ENCODE measurements at places on chromosomes 1 and 21.

- DNase-seq: no peak
These were observed 266.6 kb upstream of the CAMK1G start for GRCh38 chr1:209316929-209317328.

- DNase-seq: no peak
These were observed 12.7 kb downstream of the PAX7 start for GRCh38 chr1:18643154-18644012.

DNA sequence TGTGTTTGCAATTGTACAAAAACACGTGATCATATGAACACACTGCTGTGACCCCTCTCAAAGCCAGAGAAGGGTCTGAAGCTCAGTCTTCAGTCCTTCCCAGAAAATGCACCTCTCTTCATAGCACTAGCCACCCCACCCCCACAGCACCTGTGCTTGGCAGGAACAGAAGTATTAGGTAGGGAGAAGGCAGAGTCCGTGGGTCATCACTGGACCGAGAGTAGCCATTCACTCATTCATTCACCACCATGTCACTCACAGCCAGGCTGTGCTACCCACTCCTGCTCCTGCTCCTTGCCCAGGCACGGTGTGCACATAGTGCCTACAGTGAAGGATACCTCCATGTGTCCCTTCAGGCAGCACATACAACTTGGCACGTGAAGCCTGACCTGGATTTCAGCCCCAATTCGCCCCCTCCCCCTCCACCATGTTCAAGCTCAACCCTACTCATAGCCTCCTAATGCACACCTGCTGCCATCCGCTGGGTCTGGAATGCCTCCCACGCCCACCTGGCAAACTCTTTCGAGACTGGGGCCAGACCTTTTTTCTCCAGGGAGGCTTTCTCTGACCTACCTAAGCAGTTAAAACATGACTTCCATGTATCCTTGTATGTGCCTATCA is 81.9 kb upstream of the GALNT2 start:
- no peak for DNase-seq

GRCh38 chr1:236159704-236160539 is 17.6 kb downstream of the GPR137B start:
- DNase-seq: no peak

- DNase-seq: no peak
These were observed 139.5 kb downstream of the PAPPA2 start for GRCh38 chr1:176602388-176603004.

DNA sequence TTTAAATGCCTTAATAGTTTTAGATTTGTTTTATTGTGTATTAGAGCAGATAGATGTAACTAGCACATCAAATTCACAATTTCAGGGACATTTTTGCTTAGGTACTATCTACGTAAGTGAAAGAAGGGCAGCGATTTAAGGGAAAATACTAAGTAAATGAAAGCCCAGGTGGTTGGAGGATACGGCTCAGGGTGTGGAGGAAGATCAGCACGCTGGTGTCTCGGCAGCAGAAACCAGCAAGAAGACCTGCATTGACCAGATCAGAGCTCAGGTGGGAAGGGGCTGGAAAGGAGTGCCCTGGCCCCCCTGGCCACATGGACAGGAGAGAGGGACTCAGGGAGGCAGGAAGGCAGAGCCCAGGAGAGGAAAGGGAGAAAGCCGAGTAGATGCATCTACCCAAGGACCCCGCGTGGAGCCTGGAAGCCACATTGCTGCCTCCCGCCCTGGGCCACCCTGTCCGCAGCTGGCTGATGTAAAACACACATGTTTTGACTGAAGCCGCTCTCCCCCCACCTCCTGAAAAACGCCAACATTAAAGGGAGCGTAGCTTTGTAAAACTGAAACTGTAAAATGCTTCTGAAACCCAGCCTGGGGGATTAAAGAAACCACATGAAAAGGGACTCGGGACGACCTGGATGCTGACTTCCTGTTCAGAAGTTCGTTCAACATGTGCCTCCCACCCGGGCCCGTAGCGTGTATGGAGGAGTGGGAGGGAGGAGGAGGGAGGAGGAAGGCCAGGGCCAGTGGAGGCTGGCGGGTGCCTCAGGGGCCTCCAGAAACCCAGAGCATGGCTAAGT is 72.6 kb upstream of the TARDBP start:
- peak; percentile 19 for DNase-seq

DNA sequence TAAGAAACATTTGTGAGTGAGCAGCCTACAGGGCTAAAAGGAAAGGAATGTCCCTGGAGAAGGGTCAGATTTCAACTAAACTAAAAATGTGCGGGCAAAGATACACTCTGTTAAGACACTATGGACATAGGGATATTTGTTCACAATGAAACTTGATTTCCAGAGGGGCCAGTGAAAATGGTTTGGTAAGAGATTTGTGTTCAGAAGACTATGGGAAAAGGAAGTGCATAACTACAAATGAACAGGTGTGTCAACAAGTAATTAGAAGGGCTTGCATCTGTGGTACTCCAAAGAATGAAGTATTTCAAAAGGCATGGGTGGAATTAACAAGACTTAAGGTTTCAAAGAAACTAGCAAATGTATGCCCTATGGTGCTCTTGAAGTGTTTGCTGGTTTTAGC is 60.4 kb downstream of the NME7 start:
- no peak for DNase-seq

- no peak for DNase-seq
These were observed 13.4 kb downstream of the COP1 start for GRCh38 chr1:176193663-176194062.

DNA sequence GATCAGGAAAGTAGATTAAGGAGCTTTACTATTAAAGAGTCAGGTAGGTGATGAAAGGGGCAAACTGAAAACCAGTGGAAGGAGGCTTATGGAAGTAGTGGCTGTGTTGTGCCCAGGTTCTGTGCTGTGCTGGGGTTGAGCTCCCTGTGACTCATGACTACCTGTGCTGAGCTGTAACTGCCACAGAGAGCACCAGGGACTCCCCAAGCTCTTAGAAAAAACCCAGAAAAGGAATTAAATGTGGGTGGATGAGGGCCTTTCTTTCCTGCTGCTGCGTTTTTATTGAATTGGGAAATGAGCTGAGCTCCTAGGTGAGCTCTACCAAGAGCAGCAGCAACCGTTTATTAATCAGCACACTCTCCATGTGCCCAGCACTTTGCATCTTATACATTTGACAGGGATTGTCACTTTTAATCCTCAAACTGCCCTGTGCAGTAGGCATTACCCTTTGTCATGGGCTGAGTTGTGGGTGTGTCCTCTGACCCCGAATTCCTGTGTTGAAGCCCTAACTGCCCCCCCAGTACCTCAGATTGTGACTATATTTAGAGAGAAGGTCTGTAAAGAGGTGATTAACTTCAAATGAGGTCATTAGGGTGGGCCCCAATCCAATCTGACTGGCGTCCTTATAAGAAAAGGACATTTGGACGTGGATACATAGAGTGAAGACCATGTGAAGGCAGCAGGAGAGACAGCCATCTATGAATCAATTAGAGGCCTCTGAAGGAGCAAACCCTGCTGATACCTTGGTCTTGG is 65.4 kb downstream of the AK4 start:
- no peak for DNase-seq

DNA sequence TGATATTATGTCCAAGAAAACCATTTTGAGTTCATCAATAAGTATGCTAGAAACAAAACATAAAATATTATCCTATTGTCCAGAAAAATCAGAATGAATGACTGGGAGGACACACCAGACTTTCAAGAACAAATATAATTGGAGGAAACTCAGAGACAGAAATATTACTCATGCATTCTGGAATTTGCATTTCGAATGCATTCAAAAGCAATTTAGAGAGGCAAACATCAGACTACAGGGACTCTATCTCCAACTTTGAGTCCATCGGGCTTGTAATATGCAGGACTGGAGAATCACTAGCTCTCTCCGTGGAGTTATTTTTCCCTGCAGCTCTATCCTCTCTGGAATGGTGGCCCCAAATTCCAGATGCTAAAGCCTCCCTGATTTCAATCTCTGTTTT is 161.8 kb downstream of the CDC42BPA start:
- no peak for DNase-seq

DNA sequence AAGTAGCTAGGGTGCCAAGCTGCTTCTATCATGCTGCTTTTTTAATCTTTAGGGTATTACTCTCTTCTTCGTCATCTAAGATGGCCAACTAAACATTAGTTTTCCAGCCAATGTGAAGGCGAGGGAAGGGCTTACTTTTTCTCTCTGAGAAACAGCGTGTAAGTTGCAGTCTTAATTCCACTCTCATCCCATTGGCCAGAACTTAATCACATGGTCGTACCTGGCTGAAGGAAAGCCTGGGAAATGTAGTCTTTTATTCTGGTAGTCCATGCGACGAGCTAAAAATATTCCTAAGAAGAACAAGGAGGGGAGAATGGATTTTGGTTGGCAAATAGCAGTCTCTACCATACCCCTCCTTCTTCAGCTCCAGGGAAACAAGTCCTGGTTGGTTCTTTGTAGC is 21.5 kb downstream of the DNAJC6 start:
- DNase-seq: no peak

GRCh38 chr1:178548108-178548507 is 35.2 kb downstream of the TEX35 start:
- DNase-seq: no peak

- DNase-seq: no peak
These were observed 9.2 kb downstream of the RPS6KA1 start for GRCh38 chr1:26538480-26539412.

- no peak for DNase-seq
These were observed 90.7 kb upstream of the TTC39A start for GRCh38 chr1:51420867-51421627.

DNA sequence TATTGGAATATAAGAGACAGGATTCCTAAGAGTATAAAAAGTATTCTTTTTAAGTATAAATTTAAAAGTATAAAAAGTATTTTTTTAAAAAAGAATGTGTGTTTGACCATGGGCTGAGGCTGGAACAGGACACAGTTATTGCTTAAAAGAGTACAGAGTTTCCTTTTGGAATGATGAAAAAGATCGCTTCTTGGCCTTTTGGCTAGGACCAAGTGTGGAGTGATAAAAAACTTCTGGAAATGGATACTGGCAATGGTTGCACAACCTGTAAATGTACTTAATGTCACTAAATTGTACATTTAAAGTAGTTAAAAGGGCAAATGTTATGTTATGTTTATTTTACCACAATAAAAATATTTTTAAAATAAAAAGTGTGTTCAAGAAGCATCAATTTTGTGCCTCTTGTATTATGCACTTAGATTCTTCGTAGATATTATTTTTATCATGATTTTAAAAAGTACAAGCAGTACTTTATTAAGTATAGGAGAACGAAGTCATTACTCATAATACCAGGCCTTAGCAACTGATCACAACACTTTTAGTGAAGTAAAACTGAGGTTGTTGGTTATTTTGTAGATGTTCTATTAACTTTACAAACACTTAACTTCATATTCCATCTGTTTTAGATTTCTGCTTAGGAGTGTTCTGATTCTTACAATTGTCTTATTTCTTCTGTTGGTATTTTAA is 389.1 kb upstream of the ZP4 start:
- no peak for DNase-seq

DNA sequence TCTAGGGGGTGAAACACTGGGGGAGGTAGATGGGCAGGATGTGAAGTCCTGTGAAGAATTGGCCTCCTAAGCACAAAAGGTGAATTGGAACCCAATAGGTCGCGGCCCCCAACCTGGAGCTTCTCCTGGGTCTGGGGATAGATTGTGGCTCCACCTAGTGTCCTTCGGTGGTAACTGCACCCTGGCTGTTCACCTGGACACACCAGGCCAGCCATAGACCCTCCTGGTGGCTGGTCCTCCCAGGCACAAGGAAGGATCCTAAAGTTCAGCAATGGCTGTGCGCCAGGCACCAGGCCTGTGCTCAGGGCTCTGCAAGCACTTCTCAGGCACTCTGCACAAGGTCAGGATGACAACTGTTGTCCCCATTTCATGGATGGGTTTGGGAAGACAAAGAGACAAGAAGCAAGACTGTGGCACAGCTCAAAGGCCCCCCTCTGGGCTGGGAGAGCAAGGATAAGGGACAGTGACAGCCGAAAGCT is 13.5 kb downstream of the ESPN start:
- no peak for DNase-seq

- DNase-seq: no peak
These were observed at the start of gene RHBDL2 for GRCh38 chr1:38941527-38942019. Gene RHBDL2 (minus strand): TSS chr1:38941830. CDS start chr1:38919212, 22,618 bp downstream.

DNA sequence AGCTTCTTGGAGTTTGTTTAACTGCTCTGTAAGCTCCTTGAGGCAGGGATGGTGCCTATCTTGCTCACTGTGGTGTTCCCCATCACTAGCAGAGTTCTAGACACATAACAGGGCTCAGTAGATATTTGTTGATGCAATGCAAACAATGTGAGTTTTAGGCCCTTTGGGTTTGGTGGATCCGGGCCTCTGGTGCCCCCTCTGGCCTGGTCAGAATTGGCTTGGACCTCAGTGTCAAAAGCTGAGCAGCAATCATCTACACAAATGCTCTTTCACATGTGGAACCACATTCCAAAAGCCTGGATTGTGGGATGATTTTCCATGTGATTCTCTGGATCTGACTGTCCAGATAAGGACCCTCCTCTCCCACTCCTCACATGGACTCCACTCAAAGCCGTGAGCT is 53.4 kb upstream of the BCAR3 start:
- no peak for DNase-seq

DNA sequence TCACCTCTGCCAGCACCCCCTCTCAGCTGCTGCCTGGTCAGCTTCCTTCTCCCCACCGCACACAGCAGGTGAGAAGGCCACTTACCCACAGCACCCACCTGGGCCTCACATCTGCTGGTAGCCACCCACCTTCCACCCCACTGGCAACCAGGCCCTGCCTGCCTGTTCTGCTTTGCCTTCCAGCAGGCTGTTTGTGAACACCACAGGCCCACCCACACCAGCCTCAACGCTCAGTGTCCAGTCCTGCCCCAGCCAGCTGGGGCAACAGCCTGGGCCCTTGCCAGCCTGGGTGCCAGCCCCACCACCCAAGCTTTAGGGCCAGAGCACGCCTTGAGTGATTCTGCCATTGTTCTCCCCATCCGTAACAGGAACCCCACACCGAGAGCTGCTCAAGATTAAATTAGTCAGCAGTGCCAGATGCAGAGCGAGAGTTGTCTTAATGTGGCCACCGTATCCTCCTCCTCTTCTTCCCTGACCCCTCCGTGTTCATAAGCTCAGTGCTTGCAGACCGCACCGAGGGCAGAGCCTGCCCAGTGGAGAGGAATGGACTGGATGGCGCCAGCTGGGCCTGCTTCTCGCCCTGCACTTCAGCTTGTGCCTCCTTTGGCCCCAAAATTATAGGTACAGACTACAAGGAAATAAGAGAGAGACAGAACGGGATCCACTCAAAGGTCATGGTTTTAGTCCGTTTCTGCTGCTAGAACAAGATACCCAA is 120.3 kb upstream of the COL6A1 start:
- no peak for DNase-seq

- DNase-seq: no peak
These were observed 48.9 kb downstream of the CD247 start for GRCh38 chr1:167469280-167469965.

GRCh38 chr1:70727886-70728489 is 316.9 kb downstream of the CTH start:
- no peak for DNase-seq

GRCh38 chr1:115642168-115643072 is 650 bp downstream of the VANGL1 start:
- no peak for DNase-seq

GRCh38 chr1:238318294-238319110 is 427.8 kb upstream of the ZP4 start:
- no peak for DNase-seq

- DNase-seq: no peak
These were observed 2164.2 kb downstream of the NCAM2 start for GRCh38 chr21:23162198-23162946.
